ENCODE measurements at places on chromosomes 4 and X. TPM values are rescaled to one million over a fixed set of nuclear protein-coding genes. Genes with fewer than 3 reads are reported as not detected.
A peak's percentile ranks its signal among the peaks of the same experiment; 100 is the strongest.

The THAP9 gene
- total RNA-seq = 3.5 TPM

DNA sequence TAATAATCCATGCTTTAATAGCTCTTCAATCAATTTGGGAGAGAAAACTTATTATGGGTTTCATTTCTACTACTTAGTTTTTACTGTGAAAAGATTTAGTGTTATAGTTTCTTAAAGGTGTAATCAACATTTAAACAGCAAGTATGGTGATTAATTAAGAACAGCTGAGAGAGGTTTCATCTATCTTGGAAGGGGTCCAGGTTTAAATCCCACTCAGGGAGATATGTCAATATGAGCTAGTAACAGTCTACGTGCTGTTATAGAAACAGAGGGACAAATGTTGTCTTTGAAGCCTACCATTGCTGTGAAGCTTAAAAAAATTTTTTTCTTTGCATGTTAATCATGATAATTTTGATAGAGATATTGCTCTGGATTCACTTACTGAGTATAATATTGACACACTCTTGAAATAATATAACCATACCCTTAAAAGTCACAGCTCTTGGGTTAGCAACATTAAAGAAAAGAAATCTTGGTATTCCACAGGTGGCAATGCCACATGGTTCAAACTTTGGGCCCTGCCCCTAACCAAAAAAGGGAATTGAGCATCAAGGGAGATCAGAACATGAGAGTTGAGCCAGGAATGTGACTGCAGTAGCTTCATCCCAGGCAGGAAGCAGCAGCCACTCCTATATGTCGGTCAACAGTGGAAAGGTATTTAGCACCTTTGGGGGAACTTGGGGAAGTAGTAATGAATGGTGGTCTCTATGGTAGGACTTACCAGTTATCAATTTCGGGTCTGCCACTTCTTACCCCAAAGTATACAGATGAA, 107.8 kb downstream of the ANK2 start:
- H3K27ac ChIP-seq = no peak overlapping the region
- DNase-seq = no peak
- H3K4me3 ChIP-seq = no peak overlapping the region

- H3K36me3 ChIP-seq = no peaks in the 10 kb centered on the region
- no peak for DNase-seq
- no peak overlapping the region for H3K27ac ChIP-seq
- H3K27me3 ChIP-seq = no peaks in the 10 kb centered on the region
- H3K4me3 ChIP-seq = no peak overlapping the region
- H3K4me1 ChIP-seq = no peaks in the 10 kb centered on the region
Measured at GRCh38 chrX:39152106-39152649, 350.9 kb downstream of the MID1IP1 start.

DNA sequence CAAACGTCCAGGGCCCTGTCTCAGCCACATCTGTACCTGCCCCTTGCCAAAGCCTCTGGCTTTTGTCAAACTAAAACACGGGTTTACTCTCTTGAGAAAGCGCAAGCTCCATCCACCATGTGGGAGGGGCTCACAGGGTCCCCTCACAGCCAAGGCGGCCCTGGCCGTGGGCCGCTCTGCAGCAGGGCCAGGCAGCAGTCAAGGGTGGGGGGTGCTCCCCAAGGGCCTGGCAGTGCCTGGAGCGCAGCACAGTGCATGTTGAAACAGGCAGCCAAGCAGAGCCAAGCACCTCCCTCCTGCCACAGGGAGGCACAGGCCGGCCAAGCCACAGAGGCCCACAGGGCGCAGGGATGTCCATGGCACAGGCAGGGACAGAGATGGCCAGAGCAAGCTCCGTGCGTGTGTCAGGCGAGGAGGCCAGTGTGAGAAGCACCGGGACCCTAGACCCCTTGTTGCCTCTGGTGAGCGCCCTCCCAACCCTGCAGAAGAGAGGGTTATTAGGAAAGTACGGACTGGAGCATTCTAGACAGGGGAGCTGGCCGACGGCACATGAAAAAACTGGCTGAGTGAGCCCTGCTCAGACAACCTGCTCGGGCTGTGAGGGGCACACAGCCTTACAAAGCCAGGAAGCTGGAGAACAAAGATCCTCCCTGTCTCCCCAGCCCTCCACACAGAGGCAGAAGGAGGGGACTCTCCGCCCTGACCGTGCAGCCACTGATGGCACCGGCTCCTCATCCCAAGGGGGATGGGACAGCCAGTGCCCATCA, 39.0 kb downstream of the FAM53A start:
- no peak overlapping the region for H3K27ac ChIP-seq
- no peaks in the 10 kb centered on the region for H3K4me1 ChIP-seq
- peaks cover 17% of the 10 kb centered on the region for H3K27me3 ChIP-seq
- H3K36me3 ChIP-seq = no peaks in the 10 kb centered on the region
- DNase-seq = no peak
- no peak overlapping the region for H3K4me3 ChIP-seq

- no peak overlapping the region for H3K27ac ChIP-seq
- H3K36me3 ChIP-seq = no peaks in the 10 kb centered on the region
- H3K4me1 ChIP-seq = no peaks in the 10 kb centered on the region
- no peak for DNase-seq
- no peak overlapping the region for H3K4me3 ChIP-seq
Measured at GRCh38 chr4:26822546-26822945, 38.1 kb upstream of the STIM2 start.

DNA sequence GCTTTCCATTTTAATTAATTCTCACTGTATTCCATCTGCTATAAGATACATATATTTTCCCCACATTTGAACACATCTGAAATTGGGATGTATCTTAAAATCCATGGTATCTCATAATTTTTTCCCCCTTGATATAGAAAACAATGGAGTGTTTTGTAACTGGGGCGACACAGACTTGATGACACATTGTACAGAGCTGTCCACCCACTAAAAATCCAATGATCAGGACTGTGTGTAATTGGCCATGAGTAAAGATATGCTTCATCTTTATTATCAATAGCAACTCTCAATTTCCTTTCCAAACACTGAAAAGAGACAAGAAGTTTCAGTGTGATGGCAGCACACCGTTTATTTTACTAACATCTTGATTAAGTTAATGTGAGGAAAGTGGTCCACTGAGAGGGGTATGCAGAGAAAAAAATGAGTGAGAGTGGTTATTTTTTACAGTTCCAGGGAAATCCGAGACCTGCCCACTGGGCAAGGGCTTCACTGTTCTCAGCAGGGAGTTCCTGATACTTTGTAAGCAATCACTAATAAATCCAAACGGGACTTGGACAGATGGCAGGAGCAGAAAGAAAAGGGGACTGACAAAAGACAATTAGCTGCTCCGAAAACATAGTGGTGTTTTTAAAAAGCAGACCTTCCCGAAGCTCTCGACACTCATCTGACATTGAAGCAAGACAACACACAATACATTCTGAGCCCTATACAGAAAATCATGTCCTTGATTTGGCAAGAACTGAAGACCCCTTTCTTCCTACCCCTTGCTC, 149.4 kb downstream of the TSPAN5 start:
- no peak for DNase-seq
- no peaks in the 10 kb centered on the region for H3K27me3 ChIP-seq
- no peaks in the 10 kb centered on the region for H3K4me1 ChIP-seq
- no peak overlapping the region for H3K27ac ChIP-seq
- H3K4me3 ChIP-seq = no peak overlapping the region

The SMIM10L2A gene
- total RNA-seq = not detected

The CORIN gene
- total RNA-seq = not detected

DNA sequence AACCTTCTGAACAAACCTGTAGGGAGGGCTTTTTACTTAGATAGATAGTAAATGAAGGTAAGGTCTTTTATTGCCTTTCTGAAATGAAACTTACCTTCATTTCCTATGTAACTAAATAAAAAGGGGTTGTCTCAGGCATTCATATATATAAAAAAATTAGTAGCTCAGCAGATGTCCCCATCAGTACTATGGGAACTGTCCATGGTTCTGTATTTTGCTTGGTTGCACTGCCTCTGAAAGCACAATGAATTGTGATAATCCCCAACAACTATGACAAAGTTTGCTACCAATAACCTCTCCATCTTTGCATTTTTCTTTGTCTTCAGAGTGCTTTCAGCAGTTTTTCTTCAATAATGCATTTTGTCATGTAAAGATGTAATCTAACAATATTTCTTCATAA, 222.4 kb downstream of the SLIT2 start:
- no peaks in the 10 kb centered on the region for H3K36me3 ChIP-seq
- H3K4me3 ChIP-seq = no peak overlapping the region
- H3K4me1 ChIP-seq = no peaks in the 10 kb centered on the region
- no peaks in the 10 kb centered on the region for H3K27me3 ChIP-seq
- DNase-seq = no peak

- DNase-seq = no peak
- H3K4me1 ChIP-seq = peaks cover 26% of the 10 kb centered on the region
- no peaks in the 10 kb centered on the region for H3K27me3 ChIP-seq
- no peaks in the 10 kb centered on the region for H3K36me3 ChIP-seq
- no peak overlapping the region for H3K4me3 ChIP-seq
Measured at GRCh38 chrX:104681214-104681613, 115.2 kb downstream of the IL1RAPL2 start.

The DDX3X gene
- 158 TPM for total RNA-seq

DNA sequence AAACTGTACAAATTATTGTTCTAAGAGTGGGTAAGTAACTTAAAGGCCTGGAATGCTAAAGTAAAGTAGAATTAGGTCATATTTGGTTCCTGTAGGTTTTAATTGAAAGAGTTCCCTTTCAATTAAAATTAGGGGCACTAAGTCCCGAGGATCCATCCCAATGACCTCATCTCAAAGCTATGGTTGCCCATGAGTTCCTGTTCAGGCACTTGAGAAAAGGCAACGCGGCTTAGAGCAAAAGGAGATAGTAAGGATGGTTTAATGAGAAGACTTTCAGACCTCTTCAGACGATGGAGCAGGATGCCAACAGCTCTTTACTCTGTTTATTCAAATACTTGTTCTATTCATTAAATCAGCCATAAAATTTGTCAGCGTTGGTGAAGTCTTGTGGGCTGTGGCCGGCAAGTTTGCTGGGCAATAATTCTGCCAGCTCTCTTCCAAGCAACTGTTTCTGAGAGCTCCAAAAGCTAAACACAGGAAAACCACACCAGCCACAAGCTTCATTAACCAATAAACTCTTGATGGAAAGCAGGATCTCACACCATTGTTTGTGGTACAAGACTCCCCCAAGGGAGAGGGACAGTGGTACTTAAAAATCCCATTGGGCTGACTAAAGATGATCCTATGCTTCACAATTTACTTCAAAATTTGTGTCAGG, 167.4 kb downstream of the COL4A6 start:
- no peak overlapping the region for H3K27ac ChIP-seq
- DNase-seq = no peak
- H3K4me3 ChIP-seq = no peak overlapping the region
- no peaks in the 10 kb centered on the region for H3K4me1 ChIP-seq

DNA sequence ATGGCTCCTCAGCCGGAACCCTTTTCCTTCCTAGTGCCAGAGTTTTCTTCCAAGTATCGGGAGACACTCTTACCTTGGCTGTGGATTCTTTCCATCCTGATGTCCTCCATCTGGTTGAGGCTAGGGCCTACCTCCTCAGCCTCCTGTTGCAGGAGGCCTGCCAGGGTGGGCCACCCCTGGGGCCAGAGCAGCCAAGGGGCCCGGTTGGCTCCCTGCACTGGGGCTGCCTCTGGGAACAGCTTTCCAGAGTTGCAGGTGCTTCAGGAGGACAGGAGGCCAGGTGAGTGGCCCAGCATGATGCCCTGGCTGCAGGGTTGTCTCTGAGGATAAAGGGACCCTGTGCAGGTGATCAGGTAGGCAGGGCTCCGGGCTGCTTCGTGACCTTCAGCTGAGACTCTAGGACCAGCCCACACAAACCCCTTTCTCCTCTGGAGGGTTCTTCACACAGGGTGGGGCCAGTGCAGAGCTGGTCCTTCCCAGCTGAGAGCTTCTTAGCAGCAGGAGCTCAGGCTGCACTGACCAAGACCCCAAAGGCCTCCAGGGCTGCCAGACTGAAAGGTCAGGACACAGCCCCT, 5.3 kb upstream of the GPR78 start:
- H3K4me1 ChIP-seq = peaks cover 37% of the 10 kb centered on the region
- DNase-seq = no peak
- no peaks in the 10 kb centered on the region for H3K27me3 ChIP-seq
- no peak overlapping the region for H3K27ac ChIP-seq
- no peaks in the 10 kb centered on the region for H3K36me3 ChIP-seq

DNA sequence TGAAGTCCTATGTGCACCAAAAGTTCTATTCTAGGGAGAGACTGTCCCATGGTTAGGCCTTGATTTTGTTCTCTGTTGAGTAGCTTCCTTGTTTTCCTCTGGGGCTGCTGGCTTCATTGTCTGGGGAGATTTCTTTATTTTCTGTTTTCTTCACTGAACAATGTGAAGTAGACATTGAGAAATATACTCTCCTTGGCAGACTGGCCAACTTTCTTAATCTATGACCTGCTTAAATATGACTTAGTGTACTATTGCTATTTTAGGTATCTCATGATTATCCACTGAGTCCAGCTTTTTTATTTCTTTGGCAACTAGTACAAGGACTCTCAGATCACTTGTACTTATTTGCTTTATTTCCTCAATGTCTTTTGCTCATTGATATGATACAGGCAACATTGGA, 1594.6 kb downstream of the ARAP2 start:
- no peak for DNase-seq
- no peaks in the 10 kb centered on the region for H3K4me1 ChIP-seq
- no peaks in the 10 kb centered on the region for H3K27me3 ChIP-seq
- no peak overlapping the region for H3K27ac ChIP-seq
- H3K36me3 ChIP-seq = no peaks in the 10 kb centered on the region

GRCh38 chrX:78831523-78831922, 84.0 kb downstream of the LPAR4 start:
- no peaks in the 10 kb centered on the region for H3K4me1 ChIP-seq
- no peak for DNase-seq
- H3K36me3 ChIP-seq = no peaks in the 10 kb centered on the region
- H3K4me3 ChIP-seq = no peak overlapping the region
- no peaks in the 10 kb centered on the region for H3K27me3 ChIP-seq

DNA sequence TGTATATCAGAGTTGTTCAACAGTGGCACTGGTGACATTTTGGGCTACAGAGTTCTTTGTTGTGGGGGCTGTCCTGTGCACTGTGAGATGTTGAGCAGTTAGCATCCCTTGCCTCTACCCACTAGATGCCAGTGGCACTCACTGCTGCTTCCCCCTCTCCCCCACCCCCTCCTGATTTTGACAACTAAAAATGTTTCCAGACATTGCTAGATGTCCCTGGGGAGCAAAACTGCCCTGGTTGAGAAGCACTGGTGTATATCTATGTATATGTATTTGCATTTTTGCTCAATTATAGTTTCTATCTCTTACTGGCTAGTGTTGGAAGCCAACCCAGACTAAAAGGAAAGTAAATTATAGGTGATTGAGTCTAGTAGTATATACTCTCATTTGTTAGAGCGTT, 2.4 kb downstream of the TMEM131L start:
- no peaks in the 10 kb centered on the region for H3K36me3 ChIP-seq
- H3K27me3 ChIP-seq = no peaks in the 10 kb centered on the region
- H3K4me3 ChIP-seq = no peak overlapping the region
- H3K27ac ChIP-seq = peak overlapping the region; percentile 62

- peak; percentile 11 for DNase-seq
- H3K27ac ChIP-seq = peak overlapping the region; percentile 97
- H3K4me1 ChIP-seq = peaks cover 28% of the 10 kb centered on the region
- no peaks in the 10 kb centered on the region for H3K36me3 ChIP-seq
- H3K4me3 ChIP-seq = peak overlapping the region; percentile 7
- no peaks in the 10 kb centered on the region for H3K27me3 ChIP-seq
Measured at GRCh38 chrX:130174045-130174704, 2.4 kb downstream of the RAB33A start.

Measured in PC-9 (cell line).